ENCODE measurements at places on chromosomes 2 and 18.

GRCh38 chr18:36392164-36392978 lies 94.9 kb downstream of the FHOD3 start:
- DNase-seq: no peak

GRCh38 chr18:75256376-75256775 lies 45.8 kb downstream of the TSHZ1 start:
- DNase-seq: no peak

DNA sequence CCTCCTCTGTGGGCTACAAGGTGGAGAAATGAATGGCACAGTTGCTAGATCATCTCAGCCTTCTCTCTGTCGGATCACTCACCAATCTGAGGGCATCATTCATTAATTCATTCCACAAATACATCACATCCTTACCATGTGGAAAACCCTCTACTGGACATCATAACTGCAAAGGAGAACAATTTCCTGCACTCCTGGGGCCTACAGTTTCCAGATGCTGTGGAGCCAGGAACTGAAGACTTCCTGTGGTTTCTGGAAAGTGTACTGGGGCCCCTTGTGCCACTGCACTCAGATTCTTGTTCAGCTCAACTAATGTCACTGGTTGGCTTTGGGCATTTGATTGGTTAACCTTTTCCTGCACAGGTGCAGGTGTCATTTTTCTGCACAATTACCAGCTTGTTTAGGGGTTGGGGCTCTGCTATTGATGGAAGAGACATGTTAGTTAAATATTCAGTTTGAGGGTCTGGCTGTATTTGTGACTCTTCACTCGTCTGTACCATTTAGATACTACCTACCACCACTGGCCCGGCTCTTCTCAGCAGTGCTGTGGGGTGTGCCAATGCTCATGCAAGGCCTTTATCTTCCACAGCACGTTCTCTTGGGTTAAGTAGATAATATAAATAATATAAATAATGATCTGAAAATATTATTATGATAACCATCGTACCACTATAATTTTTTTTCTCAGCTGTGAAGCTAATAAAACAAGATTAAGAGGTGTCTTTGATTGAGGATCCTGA lies 427.3 kb downstream of the TSN start:
- no peak for DNase-seq

- no peak for DNase-seq
Observed at GRCh38 chr18:25223899-25224886, 127.8 kb downstream of the ZNF521 start.

- DNase-seq: no peak
Observed at GRCh38 chr2:240820607-240821428, 799 bp upstream of the KIF1A start.

DNA sequence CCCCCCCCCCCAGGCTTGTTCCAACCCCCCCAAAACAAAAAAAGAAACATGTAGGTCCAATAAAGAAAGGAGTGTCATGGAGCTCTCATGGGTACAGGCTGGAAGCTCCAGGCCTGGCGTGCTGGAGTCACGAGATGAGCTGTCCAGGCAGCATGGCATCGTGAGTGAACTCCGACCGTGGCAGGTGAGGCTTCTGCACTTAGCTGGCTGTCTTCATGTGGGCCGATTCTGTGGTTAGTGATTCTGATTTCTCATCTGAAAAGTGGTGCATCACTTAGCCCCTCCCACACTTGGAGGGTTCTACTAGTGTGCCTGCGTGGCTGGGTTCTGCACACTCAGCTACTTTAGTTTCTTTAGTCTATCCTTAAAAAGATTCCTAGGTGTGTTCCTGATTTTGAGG lies 126.4 kb upstream of the MGAT5 start:
- DNase-seq: peak; percentile 11

DNA sequence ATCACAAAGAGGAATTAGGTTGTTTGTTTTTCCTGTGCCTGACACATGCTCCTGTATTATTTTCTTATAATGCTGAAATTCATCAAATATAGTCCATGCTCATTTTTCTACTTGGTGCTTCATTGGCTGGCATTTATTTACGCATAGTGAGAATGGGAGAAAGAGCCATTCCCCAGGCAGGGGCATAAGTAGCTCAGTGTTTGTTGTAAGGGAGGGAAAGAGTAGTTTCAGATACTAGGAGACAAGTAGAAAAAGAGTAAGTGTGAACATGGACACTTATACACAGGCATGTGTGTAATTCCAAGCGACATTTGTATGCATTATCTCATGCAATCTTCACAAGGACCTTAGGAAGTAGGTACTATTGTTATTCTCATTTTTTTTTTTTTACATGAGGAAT lies 111.9 kb upstream of the UGP2 start:
- no peak for DNase-seq
